Peyer's patch (tissue), 4 donors: ENCODE measurements at places on chromosomes 12 and 14.

DNA sequence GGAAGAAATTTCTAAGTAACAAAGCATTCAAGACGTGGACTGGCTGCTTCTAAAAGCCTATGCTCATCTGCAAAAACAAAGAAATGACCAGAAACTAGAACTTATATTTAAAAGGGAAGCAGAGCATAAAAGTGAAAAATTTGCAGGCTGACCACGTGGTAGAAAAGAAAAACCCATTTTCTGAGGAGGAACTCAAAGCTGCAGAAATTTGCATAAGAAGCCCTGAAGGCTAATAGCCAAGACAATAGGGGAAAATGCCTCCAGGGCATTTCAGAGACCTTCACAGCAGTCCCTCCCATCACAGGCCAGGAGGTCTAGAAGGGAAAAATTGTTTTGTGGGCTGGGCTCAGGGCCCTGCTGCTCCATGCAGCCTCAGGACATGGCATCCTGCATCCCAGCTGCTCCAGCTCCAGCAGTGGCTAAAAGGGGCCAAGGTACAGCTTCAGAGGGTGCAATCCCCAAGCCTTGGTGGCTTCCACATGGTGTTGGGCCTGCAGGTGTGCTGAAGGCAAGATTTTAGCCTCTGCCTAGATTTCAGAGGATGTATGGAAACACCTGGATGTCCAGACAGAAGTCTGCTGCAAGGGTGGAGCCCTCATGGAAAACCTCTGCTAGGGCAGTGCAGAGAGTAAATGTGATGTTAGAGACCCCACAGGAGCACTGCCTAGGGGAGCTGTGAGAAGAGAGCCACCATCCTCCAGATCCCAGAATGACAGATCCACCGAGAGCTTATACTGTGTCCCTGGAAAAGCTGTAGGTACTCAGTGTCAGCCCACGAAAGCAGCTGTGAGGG is 55.5 kb downstream of the CHGA start:
- no peak for DNase-seq

- no peak for DNase-seq
Measured at GRCh38 chr12:43079476-43079875, 472.5 kb downstream of the ADAMTS20 start.

- no peak for DNase-seq
Measured at GRCh38 chr12:130011611-130012385, 108.0 kb upstream of the TMEM132D start.

DNA sequence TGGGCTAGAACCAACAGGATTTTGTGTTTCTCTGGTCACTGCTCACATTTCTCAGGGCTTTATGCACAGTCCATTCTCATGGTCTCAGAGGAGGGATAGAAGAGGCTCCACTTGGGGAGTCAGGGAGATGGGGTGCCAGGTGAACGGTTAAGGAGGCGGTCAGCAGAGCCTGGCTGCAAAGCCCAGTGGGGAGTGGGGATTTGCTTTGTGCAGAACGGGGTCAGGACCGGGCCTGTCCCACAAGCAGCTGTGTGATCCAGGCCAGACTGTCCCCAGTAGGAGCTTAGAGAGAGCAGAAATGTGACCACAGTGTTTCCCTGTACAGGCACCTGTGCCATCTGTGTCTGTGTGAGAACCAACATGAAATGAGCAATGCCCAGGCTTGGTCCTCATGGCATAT is 4.1 kb downstream of the CMTM5 start:
- no peak for DNase-seq
